ENCODE measurements at places on chromosomes 11 and 22. TPM values are rescaled to one million over a fixed set of nuclear protein-coding genes. Genes with fewer than 3 reads are reported as not detected.

The MS4A13 gene
- not detected for total RNA-seq

- peak overlapping the region; percentile 97 for H3K27ac ChIP-seq
- H3K4me1 ChIP-seq, result no peaks in the 10 kb centered on the region
- peak overlapping the region; percentile 77 for H3K4me3 ChIP-seq
- H3K36me3 ChIP-seq, result no peaks in the 10 kb centered on the region
These were observed 561 bp downstream of the TRMT112 start for GRCh38 chr11:64316672-64317324.

The MFNG gene
- total RNA-seq, result 45.2 TPM

The PDGFD gene
- total RNA-seq, result 10.6 TPM

The SEC14L6 gene
- total RNA-seq, result 3.4 TPM

- no peaks in the 10 kb centered on the region for H3K27me3 ChIP-seq
- no peaks in the 10 kb centered on the region for H3K36me3 ChIP-seq
- peak; percentile 95 for DNase-seq
- H3K4me3 ChIP-seq, result no peak overlapping the region
These were observed 319.7 kb upstream of the CTSC start for GRCh38 chr11:88657076-88657738.
